Natural killer cell (primary cell): ENCODE measurements at places on chromosomes 11 and 22. TPM values are rescaled to one million over a fixed set of nuclear protein-coding genes. Genes with fewer than 3 reads are reported as not detected.

DNA sequence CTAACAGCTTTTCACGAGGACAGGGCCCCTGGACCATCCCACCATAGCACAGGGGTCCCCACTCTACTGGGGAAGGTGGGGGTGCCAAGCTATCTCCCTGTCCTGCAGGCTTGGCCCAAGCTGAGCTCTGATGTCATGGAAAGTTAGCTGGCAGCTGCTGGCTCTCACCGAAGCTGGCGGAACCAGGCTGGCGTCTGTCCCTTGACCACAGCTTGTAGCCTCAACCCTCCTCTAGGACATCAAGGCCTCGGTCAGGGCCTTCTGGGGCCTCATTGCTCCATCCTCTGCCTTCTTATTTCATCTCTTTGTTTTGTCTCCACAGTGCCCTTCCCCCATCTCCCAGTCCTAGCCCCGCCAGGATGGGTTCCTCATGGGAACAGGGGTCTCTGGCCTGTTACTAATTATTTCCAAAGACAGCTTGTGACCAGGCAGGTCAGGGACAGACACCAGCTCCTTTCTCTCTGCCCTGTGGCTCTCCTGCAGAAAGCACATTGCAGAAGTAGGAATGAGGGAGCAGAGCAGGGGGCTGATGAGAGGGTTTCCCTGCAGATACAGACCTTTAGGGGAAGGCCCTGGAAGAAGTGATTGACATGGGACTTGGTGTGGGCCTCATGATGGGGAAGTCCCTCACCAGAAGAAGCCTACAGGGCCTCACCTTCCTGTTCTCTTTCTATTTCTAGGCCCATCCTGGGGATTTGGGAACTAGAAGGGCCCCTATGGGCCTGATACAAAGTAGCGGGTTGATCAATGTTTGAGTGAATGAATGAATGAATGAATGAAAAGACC is 97.5 kb upstream of the ALX4 start:
- DNase-seq, result no peak

The RAD9A gene
- 47.1 TPM for total RNA-seq

The B3GAT1 gene
- total RNA-seq, result 41.3 TPM

DNA sequence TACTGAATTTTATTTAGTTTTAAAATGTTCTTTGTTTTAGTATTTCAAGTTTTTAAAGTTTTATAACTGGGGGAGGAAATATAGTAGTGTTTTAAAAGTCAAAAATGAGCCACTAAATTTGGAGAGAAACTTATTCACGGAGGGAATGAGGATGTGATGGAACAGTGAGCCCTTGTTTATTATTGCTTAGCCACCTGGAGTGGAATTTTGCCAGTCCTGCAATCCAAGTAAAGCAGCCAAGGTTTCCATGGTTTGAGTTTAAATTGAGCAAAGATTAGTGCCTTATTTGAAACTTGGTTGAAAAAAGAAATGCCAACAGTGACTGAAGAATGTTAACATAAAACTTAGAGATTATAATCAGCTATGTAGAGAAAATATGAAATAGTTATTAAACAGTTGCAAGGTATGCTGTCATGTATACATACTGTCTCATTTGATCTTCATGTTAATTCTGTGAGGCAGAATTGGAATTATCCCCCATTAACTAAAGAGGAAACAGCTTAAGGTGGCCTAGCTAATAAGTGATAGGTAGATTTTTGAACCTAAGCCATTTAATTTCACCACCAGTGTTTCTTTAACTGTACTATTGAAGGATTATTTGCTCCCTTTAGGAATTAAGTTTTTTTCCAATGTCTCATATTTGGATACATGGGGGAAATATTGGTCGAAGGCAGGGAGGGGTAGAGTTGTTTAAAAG is 36.4 kb downstream of the SWAP70 start:
- DNase-seq, result no peak

GRCh38 chr22:35538801-35539321 is 1.8 kb upstream of the RASD2 start:
- DNase-seq, result no peak

DNA sequence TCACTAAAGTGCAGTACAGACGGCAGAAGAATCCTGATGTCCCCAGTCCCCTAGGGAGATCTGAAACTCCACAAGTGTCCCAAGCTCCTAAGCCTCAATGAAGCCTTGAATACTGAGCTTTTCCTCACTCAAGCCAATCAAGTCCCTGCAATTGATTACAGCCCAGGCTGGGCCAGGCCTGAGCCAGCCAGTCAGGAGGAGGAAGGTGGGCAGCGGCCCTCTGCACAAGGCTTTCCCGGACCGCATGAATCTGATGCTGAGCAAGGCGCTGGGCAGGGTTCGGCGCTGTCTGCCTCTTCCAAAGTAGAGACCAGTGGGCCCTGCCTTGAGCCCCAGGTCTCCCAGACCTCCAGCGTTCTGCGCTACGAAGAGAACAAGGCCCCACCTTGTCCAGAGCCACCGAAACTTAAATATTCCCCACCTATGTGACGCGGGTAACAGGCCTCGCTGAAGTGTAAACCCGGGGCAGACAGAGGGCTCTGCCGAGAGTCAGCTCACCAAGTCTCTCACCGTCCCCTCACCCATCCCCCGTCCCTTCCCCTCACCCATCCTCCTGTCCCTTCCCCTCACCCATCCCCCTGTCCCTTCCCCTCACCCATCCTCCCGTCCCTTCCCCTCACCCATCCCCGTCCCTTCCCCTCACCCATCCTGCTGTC is 63.2 kb downstream of the SCUBE1 start:
- DNase-seq, result no peak

DNA sequence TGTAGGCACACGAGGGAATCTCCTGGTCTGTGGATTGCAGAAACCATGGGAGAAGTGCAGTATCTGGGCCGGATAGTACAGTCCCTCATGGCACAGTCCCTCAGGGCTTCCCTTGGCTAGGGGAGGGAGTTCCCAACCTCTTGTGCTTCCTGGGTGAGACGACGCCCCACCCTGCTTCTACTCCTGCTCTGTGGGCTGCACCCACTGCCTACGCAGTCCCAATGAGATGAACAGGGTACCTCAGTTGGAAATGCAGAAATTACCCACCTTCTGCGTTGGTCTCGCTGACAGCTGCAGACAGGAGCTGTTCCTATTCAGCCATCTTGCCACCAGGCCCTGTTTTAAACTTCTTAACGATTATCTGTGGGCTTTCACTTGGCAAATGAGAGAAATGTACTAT is 157.2 kb upstream of the CARD18 start:
- no peak for DNase-seq

The OR5P2 gene
- not detected for total RNA-seq

- DNase-seq, result no peak
Observed at GRCh38 chr11:44416776-44417175, 106.8 kb upstream of the ALX4 start.

DNA sequence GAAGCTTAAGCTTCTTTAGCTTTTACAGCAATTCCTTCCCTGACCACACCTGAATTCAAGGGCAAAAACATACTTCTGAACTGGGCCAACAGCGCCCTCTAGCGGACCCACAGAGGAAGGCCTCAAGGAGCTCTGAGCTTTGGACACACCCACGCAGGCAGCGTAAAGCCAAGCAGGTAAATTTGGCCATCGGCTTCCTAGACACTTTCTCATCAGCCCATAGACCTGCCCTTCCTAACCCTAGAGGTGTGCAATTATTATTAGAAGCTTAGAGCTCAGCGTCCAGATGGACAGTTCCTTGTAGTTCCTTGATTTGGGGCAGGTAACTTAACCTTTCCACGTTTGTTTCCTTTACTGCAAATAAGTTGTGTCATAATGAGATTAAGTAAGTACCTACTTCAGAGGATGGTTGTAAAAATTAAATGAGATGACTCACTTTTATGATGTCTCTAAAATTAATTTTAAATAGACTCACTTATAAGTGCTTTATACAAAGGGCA is 25.7 kb upstream of the HMGXB4 start:
- peak; percentile 41 for DNase-seq

The NNMT gene
- total RNA-seq, result 2.4 TPM

DNA sequence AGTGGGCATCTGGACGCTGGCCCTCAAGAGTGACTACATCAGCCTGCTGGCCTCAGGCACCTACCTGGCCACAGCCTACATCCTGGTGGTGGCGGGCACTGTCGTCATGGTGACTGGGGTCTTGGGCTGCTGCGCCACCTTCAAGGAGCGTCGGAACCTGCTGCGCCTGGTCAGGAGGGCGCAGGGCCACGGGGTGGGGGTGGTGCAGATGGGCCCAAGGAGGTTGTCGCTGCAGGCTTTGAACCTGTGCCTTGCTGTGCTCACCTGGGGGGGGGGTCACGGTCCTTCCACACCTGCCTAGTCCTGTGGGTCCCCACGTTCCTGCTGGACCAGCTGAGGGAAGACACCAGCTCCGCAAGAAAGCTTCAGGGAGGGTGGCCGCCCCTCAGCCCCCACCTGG is 3.5 kb downstream of the CD151 start:
- DNase-seq, result no peak

DNA sequence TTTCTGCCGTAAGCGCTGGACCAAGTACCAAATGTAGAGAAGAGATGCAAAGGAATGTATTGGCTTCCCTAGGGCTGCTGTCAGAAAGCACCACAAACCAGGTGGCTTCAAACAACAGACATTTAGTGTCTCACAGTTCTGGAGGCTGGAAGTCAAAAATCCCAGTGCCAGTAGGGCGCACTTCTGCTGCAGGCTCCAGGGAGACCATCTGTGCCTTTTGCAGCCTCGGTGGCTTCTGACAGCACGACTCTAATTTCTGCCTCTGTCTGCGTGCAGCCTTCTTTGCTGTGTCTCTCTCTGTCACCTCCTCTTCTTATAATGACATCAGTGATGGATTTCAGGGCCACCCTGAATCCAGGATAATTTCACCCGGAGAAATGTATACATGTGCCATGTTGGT is 2.8 kb downstream of the APOL6 start:
- no peak for DNase-seq

DNA sequence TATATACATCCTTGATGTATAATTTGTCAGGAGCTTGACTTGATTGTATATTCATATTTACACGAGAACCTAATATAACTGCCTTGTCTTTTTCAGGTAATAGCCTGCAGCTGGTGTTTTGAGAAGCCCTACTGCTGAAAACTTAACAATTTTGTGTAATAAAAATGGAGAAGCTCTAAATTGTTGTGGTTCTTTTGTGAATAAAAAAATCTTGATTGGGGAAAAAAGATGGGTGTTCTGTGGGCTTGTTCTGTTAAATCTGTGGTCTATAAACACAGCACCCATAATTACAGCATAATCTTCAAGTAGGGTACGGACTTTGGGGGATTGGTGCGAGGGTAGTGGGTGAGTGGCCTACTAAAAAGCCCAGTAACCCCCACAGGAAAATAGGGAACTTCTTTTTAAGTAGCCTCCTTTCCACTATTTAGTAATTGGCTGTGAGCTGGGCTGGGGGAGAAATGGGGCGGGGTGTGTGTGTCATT is 7.5 kb downstream of the MALAT1 start:
- no peak for DNase-seq

GRCh38 chr11:88012456-88012855 is 162.8 kb downstream of the RAB38 start:
- no peak for DNase-seq

The CHRM1 gene
- not detected for total RNA-seq

DNA sequence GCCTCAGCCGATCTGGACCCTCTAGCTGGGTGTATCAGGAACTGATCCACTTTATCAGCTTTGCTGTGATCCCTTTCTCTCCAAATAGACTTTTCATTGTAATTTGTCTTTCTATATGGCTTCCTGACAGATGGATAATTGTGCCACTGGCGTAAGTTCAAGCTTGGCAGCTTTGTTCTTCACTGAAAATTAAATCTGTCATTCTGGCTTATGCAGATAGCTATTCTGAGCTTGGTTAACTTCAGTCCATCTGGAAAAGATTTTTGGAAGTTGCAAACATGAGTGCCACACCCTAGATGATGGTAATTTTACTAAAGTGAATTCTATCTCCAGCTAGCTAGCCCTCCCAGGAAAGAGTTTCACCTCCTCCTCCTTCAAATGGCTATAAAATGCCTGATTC is 8.1 kb downstream of the OR5A2 start:
- DNase-seq, result no peak

DNA sequence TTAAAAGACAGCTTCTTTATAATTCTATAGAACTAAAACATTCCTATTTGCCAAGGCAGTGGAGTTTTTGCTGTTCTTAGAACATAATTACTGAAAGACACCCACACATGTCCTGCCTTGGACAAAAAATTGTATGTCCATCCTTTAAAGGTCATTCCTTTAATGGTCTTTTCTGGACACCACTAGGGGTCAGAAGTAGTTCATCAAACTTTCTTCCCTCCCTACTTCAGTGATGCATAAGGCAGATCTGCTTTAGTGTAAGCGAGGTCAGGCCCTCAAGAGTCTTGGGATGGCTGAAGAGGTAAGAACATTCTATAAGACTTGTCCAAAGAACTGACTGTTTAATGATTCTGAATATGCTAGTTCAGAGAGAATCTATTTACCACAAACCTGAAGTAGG is 4.3 kb upstream of the OR51V1 start:
- DNase-seq, result no peak

The HEPN1 gene
- total RNA-seq, result not detected

GRCh38 chr22:20259327-20259688 is 8.8 kb downstream of the RTN4R start:
- no peak for DNase-seq

GRCh38 chr11:65615950-65616574 is 486 bp downstream of the PCNX3 start:
- peak; percentile 33 for DNase-seq

The BIK gene
- 0.28 TPM for total RNA-seq
